ENCODE measurements at places on chromosomes 2 and 18.

DNA sequence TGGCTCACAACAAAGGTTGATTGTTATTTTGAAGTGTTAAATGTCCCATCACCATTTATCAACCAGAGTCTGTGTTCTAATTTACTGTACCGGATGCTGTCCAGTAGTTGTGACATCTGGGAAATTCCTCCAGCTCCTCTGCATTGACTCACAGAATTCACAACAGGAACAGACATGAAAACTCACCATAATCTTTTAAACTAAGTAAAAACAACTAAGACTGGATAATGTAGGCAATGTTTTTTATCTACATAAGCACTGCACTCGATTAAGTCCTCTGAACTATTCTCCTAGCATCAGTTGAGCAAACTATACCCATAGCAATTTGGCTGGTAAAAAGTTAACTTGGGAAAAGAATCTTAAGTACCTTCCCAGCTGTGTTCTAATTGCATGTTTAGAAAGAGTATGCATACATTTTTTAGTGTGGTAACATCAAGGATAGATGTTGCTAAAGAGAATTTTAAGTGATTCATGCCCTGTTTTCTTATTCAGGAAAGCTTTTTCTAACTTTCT, 42.9 kb upstream of the MYO1B start:
- DNase-seq: no peak

- no peak for DNase-seq
Measured at GRCh38 chr2:88582030-88582429, 45.2 kb downstream of the EIF2AK3 start.

DNA sequence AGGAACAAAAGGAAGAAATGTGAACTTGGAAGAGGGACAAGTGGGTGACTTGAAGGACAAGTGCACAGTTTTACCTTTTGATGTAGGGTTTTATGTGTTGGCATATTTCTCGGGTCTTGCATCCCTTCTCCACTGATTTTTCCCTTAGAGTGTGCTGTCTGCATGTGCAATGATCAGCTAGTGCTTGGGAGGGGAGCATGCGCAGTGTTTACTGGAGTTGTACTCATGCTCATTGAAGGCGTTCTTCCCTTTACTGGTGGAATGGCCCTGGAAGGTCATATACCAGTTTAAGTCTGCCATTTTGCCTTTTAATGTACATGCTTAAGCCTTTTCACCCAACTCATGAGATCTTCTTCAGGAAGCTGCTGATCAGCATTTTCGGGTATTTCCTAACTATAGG, 1168.0 kb downstream of the SUCLG1 start:
- no peak for DNase-seq

GRCh38 chr2:185044323-185044874, 446.1 kb downstream of the ZNF804A start:
- no peak for DNase-seq

GRCh38 chr2:176398243-176399073, 129.2 kb downstream of the MTX2 start:
- DNase-seq: no peak

DNA sequence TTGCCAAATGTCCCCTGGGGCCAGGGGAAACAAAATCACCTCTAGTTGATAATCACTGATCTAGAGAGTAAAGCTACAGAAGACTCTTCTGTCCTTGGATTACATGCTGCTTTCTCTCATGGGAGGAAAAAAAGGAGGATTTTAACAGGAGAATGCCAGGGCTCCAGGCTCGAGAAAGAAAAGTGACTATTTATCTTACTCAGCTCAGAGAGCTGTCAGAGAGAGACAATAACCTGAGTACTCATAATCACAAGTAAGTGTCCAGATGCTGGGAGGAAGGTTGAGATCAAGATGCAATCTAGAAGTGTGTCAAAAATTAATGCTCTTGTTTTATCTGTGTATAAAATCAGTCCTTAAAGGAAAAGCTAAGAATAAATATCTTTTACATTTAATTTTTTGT, 133.3 kb downstream of the PTRHD1 start:
- DNase-seq: no peak

Data from activated CD8-positive, alpha-beta memory T cell treated with anti-CD3 and anti-CD28 coated beads for 1 hour (primary cell).